ENCODE measurements at places on chromosomes 13 and 19.
A peak's percentile ranks its signal among the peaks of the same experiment; 100 is the strongest.

GRCh38 chr19:33465834-33466233 lies 55.8 kb downstream of the PEPD start:
- DNase-seq, result no peak

DNA sequence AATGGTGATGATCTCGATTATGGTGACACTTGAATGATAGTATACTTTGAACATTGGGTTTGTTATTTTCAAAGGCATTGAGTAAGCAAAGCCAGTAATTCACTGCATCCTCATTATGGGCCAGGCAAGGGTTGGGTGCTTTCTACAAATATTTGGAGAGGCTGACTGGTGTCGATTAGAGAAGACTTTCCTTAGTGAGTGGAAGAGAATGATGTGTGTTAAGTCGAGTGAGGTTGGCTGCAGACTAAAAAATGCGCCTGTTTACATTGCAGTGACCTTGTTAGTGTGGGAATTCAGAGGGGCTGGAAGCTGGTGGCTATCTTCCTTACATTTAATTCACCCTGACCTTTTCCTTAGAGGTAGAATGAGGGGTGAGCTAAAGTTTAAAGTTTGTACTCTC lies 22.4 kb upstream of the RNF113B start:
- no peak for DNase-seq

GRCh38 chr13:99237981-99238662 lies 20.1 kb downstream of the GPR18 start:
- no peak for DNase-seq

DNA sequence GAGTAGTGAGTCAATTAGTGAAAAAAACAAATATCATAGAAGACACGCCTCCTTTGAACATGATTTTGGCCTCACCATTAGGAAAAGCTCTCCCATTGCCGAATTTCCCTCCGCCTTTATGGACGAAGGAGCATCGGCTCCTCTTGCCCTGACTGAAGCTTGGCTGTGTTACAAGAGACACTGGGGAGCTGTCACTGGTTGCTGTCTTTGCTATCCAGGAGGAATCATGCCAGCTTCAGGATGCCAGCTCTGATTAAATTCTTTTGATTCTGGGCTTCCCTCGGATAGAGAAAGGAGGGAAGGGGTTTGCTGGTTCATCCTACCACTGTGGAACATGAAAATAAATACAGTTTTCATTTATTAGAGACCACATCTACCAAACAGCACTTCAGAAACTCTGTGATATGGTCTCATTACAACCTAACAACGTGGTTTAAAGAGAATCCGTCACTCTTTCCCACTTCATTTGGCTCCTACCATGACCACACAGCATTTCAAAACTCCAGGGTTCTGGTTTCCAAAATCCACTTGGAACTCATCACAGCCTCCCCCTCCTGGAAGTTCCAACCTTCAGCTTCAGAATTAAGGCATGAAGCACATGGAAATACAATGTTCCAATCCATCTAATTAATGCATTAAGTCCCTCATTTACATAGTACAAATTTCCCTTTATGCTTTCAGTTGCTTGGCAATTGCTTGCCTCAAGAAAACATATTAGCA lies 446.0 kb downstream of the EFNB2 start:
- DNase-seq, result no peak

GRCh38 chr13:29905845-29906244 lies 55.4 kb upstream of the UBL3 start:
- no peak for DNase-seq

DNA sequence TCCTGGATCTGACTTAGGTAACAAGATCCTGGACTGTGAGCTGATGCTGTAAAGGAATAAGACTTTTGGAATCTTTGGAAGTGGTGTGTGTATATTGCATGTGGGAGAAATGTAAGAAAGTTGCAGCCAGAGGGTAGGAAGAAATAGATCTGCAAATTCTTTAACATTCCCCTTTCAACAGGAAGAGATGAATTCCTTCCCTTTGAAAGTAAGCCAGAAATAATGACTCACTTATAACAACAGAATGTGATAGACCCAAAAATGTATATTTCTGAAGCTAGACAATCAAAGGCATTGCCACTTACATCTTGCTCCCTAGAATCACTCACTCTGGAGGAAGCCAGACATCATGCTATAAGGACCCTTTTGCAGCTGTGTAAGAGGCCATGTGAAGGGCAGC lies 9.8 kb upstream of the SIAH3 start:
- no peak for DNase-seq

GRCh38 chr19:42412661-42413076 lies 14.5 kb downstream of the LIPE start:
- DNase-seq, result no peak

- DNase-seq, result peak; percentile 87
These were observed 2.1 kb upstream of the SLC27A5 start for GRCh38 chr19:58513694-58514563.

DNA sequence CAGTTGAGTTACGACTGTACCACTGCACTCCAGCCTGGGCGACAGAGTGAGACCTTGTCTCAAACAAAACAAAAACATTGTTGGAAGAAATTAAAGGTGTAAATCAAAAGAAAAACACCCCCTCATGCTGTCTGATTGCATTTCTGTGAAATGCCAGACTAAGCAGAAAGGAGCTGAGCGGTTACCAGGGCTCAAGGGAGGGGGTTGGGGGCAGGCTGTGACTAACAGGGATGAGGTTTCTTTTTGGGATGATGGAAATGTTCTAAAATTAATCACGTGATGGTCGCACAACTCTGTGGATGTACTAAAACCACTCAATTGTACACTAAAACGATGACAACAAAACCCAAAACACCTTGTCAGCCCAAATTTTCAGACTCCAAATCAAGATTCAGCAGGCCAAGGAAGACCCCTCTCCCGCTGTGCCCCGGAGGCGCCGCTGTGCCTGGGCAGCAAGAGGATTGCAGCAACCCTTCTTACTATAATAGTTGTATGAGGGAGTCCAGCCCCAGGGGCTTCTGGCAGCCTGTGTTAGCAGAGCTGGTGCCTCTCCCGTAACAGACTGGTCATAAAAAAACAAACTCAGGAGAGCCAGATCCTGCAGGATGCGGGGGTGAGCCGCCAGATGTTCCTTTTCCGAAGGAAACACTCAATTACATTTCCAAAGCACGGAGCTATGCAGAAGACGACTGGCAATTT lies 20.9 kb downstream of the CAPS start:
- no peak for DNase-seq

GRCh38 chr13:96652506-96652905 lies 341.8 kb downstream of the OXGR1 start:
- no peak for DNase-seq

GRCh38 chr13:77751513-77752456 lies 54.3 kb downstream of the SLAIN1 start:
- DNase-seq, result peak; percentile 28

GRCh38 chr19:7007859-7008258 lies 13.4 kb downstream of the MBD3L2B start:
- DNase-seq, result peak; percentile 27

DNA sequence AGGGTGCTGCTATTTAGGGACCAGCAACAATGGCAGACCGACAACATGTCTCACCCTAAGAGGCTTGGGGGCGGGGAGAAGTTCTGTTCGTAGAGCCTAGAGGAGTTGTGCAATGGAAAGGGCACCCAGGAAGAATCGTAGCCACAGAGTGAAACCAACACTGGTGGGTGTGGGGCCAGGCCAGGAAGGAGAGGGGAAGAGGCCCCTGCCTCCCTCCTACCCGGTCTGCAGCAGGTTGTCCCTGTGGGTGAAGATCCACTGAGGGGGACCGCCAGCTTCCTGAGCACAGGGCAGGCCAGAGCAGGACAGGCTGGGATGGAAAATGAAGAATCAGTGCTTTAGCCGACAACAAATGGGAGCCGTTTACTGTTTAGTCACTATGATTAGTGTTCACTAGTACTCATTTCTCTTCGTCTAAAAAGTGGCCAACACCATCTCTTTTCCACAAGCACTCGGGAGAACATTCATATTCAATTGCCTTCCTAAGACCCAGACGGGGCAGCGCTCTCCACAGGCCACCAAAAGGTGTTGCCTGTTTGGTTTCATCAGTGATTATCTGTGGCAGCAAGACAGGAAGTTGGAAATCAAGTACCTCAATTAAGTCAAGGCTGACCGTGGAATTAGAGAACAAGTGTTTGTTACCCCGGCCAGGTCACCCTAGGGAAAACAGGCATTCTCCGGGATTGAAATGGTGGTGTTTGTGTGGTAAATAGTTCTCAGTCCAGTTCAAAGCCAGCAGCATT lies 1.1 kb upstream of the ATP11A start:
- no peak for DNase-seq

GRCh38 chr13:72181661-72182060 lies 314.7 kb upstream of the DACH1 start:
- no peak for DNase-seq

DNA sequence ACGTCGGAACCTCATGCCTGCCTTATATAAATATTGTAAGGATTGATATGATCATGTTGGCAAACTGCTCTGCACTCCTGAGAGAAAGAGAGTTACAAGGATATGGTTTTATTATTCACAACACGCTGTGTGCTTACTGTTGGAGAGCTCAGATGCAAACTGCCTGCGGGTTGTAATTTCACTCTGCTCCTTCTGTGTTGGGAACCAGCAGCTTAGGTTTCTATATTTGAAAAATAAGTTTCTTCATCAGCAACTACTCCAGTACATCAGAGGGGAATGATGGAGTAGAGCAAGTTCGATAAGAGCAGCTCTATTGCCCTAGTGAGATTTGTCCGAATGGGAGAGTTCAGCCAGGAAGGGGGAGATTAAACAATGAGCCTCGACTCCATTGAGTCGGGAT lies 106.9 kb upstream of the UBL3 start:
- DNase-seq, result no peak

DNA sequence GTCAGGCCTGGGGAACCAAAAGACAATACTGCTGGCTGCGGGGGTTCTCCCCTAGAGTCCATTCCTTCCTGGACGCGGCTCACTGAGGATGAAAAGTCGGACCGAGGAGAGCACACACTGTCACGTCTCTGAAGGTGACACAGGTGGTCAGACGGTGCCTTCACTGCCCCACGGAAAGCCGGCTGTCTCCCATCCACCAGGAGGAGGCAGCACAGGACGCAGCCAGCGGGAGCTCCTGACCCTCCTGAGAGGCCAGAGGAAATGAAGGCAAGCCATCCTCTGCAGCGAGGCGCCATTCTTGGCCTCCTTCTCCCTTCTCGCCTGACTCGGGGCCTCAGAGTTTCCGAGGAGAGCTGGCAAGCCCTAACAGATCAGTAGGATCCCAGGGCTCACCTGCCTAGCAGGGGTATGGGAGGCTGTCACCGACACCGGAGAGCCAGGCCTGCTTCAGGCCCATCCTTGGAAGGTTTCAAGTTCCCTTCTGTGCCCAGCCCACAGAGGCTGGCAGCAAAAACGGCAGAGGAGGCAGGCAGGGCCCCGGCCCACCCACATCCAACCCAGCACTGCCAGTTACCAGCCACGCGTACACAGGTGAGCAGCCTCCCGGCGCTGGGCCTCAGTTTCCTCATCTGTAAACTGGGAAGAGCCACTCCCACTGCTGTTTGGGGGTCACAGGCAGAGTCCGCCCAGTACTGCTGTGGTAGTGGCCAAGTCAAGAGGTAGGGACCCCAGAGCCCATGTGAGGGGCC lies 4.5 kb downstream of the REXO1 start:
- no peak for DNase-seq

- DNase-seq, result no peak
These were observed 7.6 kb upstream of the ANKRD10 start for GRCh38 chr13:110922506-110922905.

DNA sequence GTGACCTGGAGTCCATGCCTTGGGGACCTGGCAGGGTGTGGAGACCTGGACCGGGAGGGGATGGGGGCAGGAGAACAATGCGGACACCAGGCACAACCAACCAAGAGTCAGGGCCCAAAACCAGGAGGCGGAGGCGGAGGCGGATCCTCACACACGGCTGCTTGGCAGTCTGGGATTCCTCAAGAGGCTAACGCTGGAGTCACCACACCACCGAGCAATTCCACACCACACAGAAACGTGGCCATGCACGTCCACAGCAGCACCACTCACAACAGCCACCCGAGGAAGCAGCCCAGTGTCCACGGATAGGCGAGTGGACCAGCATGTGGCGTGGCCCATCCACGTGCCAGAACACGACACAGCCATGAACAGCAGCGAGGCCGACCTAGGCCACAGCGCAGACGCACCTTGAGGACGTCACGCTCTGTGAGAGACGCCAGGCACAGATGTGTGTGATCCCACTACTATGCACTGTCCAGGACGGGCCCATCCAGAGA lies 17.7 kb downstream of the SBNO2 start:
- DNase-seq, result no peak

- DNase-seq, result no peak
These were observed 561.0 kb downstream of the TBC1D4 start for GRCh38 chr13:74920920-74921319.

DNA sequence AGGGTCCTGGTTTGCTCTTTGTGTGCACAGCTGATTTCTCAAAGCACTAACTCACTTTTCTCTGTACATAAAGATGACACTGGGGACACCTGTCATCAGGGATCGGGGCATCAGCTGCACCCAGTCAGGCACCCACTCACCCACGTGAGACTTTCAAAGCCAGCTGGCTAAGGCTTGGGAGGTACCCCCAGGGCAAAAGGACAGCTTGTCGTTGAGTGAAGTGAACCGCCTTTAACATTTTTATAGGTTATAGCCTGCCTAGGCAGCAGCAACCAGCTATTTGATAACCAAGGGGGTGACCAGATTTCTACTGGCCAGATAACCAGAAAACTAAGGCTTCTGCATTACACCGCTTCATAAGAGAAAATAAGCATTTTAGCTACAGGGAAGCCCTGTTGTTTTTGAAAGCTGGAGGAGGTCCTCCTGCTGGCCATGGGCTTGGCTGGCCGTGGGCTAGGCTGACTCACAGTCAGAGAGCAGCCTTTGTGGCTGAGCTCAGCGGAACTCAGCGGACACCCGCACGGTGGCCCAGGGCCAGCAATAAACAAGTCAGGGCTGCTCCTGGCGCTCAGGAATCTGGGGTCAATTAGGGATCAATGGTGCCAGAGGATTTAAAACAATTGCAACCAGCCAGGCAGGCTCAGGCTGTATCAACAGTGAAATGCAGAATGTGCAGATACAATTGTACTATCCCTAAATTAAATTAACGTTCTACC lies 57.1 kb downstream of the ALOX5AP start:
- peak; percentile 15 for DNase-seq

DNA sequence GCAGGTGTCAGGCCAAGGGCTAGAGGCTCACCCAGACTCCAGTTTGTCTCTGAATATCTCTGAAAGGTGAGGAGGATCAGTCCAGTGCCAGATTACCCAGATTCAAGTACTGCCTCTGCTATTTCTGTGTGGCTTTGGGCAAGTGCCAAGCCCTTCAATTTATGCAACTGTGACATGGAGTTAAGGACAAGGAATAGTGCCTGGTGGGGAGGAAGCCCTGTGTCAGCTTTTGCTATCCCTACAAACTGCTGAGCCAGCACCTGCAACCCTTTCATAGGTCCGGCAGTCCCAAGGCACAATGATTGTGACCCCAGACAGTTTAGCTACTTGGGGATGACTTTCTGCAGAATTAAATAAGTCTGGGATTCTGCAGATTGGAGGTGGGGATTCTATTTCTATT lies 123.0 kb downstream of the KL start:
- peak; percentile 59 for DNase-seq

DNA sequence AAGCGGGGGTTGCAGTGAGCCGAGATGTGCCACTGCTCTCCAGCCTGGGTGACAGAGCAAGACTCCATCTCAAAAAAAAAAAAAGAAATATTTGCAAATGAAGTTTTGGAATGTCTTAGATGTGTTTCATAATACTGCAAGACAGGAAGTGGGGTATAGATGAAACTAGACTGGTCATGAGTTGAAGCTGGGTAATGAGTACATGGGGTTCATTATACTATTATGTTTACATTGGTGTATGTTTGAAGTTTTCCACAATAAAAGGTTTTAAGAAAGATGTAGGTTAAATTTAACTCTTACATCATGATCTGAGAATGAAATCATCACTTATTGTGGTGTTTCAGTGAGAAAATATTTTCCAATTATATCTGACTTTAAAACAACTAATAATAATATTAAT lies 19.0 kb downstream of the FNDC3A start:
- DNase-seq, result no peak
